ENCODE measurements at places on chromosomes 3 and 15.
A peak's percentile ranks its signal among the peaks of the same experiment; 100 is the strongest.

- no peak for DNase-seq
Measured at GRCh38 chr15:81157195-81157938, 23.3 kb downstream of the CFAP161 start.

GRCh38 chr15:90481023-90481422 lies 48.7 kb upstream of the CRTC3 start:
- DNase-seq, result peak; percentile 67

GRCh38 chr3:113234688-113235260 lies 23.4 kb downstream of the BOC start:
- DNase-seq, result no peak

DNA sequence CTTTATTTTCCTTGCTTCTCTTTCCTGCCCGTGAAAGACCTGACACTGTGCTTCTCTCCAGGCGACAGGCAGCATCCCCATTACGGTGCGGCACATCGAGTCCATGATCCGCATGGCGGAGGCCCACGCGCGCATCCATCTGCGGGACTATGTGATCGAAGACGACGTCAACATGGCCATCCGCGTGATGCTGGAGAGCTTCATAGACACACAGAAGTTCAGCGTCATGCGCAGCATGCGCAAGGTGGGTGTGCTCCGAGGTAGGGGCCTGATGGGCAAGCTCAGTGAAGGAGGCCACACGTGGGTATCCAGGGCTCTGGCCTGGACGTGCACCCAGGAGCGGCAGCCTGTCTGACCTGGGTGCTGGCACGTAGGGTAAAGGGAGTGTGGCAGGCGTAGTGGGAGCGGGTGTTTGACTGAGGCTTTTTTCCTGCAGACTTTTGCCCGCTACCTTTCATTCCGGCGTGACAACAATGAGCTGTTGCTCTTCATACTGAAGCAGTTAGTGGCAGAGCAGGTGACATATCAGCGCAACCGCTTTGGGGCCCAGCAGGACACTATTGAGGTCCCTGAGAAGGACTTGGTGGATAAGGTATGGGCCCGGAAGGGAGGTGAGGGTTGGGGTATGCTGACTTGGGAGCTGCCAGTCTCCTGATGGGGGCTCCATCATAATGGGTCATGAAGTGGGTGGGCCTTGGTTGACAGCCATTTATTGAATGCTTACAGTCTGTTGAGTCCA lies 8.2 kb upstream of the PODXL2 start:
- DNase-seq, result no peak

DNA sequence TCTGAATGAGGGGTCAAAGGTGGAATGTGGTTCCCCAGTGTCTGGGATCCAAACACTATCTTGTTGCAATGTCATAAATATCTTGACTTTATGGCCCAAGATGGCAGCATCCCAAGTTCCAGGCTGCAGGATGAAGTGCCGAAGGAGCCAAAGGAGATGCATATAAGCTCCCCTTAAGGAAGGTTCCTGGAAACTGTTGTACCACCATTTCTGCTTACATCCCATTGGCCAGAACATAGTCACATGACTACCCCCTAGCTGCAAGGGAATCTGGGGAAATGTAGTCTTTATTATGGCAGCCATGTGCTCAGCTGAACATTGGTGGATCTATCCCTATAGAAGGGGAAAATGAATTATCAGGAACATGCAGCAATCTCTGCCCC lies 54.3 kb downstream of the BDH1 start:
- no peak for DNase-seq

All from KG1 (cell line).